ENCODE measurements at places on chromosomes 1 and 21.

DNA sequence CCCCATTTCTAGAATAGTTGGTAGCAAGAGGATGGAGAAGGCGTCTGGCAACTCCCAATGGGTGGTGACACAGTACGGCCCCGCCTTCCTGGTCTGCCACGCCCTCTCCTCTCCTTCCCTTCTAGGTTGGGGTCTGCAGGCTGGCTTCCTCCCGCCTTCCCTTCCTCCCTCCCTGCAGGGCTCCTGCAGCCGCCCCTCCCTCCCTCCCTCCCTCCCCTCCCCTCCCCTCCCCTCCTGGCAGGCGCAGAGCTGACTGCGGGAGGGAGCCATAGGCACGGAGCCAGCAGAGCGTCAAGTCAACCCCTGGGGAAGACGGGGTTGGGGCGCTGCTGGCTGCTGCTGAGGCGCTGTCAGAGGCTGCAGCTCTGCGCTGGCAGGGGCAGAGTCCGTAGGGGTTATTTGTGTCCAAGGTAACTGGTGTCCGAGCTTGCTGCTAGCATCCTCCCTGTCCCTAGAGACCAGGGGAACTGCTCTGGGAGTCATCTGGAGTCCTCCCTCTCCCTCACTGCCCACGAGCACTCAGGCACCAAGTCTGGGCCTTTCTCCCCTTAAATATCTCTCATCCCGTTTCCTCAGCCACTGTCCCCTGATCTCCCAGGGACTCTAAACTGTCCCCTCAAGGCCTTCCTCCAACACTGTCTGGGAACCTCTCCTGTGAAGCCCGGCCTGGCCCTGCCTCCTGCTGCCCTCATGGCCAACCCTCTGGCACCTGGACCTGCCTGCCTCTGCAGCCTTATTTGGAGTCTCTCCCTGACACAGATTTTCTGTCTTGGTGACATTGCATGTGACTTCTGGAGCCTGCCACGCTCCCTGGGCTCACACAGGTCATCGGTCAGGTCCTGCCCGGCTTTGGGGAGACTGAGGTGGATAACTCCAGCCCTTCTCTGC is 57.4 kb upstream of the ACOT11 start:
- no peak for DNase-seq

DNA sequence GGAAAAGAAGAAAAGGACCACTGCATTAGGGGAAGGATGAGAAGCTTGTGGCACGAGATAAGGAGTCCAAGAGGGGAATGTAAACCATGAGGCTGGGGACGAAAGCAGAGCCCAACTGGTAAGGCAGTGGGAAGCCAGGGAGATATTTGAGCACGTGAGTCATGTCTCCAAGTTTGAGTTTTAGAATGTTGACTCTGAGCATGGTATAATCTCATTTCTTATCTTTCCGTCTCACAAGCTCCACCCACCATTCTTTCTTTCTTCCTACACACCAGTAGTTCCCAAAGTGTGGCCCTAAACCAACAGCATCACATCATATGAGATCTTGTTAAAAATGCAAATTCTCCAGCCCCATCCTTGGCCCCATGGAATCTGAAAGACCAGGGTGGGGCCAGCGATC is 145.3 kb downstream of the PLPP3 start:
- no peak for DNase-seq

DNA sequence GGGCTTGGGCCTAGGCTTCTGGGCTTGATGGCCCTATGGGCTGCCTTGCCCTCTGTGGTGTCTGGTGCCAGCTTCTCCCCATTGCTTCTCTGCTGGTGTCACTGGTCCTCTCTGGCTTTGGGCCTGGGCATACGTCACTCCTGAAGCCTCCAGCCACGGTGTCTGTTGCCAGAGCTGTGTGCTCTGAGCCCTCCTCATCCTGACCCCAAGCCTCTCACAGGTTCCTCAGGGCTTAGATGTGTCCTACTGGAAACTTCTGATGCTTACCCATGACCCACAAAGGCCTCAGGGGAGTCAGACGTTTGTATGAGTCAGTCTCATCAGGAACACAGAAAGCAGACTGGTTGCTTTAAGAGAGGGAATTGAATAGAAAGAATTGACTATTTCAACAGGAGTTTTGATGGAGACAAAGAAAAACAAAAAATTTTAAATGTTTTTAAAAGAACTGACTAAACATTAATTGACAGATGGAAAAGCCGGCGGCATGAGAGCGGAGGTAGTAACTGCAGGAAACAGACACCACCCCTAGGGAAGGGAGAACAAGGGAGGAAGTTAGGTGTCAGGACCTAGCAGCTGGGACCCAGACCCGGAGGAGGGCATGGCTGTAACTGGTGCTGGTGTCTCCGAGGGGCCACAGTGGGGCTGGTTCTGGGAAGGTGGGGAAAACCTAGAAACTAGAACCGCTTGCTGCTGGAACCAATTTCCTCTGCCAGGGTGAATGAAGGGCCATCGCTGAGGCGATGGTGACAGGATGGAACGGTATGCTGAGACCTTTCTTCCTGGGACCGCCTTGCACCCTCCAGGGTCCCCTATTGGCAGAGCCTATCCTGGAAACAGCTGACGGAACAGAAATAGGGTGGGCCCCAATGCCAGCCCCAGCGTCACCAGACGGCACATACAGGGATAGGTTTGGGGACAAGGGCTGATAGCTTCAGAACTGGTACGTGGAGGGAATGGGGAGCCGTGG is 40.0 kb upstream of the CITED4 start:
- no peak for DNase-seq

GRCh38 chr1:21911205-21912001 is 25.7 kb downstream of the HSPG2 start:
- DNase-seq = no peak

DNA sequence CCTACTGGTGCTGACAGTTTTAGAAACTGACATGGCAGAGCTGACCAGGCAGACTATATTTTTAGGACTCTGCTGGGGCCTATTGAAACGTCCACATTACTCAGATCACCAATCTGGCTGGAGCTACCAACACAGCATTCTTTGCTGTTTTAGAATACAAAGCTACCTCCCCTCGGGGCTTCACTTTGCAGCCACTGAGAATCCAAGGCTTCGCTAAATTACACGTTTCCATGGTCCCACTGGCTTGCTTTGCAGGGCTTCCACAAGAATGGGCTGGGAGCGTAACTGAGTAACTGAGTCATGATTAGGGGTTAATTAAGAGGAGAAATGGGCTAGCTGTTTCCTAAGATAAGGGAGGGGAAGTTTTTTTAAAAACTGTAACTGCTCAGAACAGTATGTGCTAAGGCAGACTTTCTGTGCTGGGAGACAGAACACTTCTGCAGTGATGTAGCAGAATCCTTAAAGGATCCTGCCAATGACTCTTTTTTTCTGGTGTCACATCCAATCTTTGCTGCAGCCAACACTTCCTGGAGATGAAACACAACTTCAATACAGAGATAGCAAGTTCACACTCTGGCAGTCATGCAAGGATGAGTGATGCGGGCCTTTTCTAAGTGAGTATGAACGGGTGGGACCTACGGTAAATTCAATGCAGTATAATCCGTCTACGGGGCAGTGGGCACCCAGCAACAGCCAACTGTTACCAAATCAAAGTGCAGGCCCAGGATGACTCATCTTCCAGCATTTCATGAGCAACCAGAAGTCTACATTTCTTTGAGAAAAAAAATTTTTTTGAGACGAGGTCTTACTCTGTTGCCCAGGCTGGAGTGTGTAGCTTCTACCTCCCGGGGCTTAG is 21.5 kb downstream of the NDUFS5 start:
- no peak for DNase-seq

- no peak for DNase-seq
Measured at GRCh38 chr1:156584813-156585212, 5.3 kb downstream of the TTC24 start.

DNA sequence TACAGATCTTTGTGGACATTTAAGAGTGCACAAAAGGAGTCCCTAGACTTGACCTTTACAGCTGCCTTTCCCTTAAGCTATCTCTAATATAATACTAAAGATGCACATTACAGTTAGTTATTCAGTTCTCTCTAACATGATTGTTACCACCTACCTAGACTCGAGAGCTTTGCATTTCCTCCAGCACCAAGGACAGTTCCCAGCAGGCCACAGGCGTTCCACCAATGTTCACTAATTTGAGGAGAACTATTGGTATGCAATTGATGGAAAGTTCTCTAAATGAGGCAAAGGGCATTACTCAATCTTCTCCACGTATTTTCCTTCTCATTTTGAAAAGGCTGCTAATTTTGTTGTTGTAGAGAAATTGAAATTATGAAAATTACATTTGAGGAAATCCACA is 5.4 kb upstream of the NTNG1 start:
- no peak for DNase-seq

GRCh38 chr1:30758121-30758688 is 631 bp upstream of the LAPTM5 start:
- DNase-seq = no peak

GRCh38 chr21:27817074-27817473 is 850.2 kb upstream of the ADAMTS5 start:
- no peak for DNase-seq

- no peak for DNase-seq
Measured at GRCh38 chr1:232328486-232329102, 301.3 kb downstream of the SIPA1L2 start.

GRCh38 chr1:178323067-178323466 is 173.7 kb downstream of the CLEC20A start:
- no peak for DNase-seq

- no peak for DNase-seq
Measured at GRCh38 chr1:16162163-16162822, 6.4 kb upstream of the EPHA2 start.

- no peak for DNase-seq
Measured at GRCh38 chr1:116401646-116402176, 28.7 kb downstream of the ATP1A1 start.

DNA sequence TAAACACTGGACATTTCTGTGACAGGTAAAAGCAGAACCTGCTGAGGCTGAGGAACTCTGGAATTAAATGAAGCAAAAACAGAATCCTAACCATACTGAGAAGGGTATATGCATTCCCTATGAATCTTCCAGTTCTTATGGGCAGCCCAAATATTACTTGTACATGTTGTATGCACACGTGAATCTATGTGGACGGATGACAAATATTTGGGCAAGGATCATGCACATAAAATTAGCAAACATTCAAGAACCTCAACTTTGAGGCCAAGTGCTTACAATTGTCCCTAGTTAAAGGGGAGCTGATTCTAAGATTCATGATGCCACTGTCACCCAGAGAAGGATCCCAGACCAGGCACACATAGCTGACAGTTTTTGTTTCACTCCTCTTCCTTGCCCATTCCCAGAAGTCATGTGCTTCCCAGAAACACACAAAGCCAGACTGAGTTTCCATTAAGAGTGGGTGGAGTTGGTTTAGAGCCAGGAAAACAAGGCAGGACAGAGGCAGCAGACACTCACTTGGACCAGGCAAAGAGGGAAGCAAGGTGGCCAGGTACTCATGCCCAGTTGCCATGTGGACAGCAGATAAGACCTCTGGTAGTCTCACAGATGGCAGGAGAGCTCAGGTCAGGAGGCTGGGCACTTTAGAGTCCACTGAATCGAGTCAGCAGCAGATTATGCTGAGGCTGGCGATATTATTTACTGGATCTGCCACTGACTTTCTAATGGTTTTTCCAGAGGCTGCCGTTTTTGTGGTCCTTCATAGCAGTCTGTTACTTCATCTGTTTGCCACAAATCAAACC is 25.6 kb downstream of the AK2 start:
- DNase-seq = no peak

DNA sequence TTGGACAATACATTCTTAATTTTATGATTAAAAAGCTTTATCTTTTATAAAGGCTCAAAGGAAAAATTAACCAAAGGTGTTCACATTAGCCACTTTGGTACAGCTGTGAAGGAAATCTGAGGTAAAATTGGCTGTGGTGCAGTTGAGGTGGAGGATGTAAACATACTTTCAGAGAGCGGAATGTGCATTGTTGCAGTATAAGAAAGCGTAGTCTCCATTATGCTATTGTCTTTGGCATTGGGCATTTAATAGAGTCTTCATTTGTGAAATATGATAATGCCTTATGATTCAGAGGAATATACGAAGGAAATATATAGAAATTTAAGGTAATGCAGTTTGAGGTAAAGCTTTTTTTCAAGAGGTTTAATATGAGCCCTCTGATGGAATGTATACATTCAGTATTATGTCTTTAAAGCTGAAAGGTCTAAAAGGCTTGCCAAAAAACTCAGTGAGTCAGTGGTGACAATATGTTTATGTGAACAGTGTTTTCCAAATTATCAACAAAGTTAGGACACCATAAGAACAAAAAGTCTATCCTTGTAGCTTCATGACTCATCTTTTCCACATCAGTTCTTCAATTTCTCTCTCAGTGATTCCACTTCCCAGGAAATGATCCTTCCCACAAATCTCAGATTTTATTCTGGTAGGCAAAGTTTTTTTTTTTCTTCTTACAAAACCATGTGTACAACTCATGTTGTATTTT is 26.9 kb upstream of the DDR2 start:
- DNase-seq = no peak

- DNase-seq = no peak
Measured at GRCh38 chr1:34693081-34693480, 61.8 kb upstream of the GJB5 start.

DNA sequence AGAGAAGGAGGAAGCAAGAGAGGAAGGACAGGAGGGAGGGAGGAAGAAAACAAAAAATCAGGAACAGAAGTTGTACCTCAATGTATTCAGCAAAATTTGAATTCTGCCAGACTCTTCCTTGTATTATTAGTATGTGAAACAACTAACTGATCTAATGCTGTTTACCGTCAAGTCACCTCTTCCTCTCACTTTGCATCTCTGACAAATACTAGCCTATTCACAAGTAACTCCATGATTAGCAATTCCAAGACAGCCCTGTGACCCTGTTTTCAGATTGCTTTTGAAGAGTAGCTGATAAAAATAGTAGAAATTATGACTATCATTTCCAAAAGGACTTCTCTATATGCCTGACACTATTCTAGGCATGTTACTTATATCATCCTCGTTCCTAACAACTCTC is 445.4 kb downstream of the NEGR1 start:
- no peak for DNase-seq

DNA sequence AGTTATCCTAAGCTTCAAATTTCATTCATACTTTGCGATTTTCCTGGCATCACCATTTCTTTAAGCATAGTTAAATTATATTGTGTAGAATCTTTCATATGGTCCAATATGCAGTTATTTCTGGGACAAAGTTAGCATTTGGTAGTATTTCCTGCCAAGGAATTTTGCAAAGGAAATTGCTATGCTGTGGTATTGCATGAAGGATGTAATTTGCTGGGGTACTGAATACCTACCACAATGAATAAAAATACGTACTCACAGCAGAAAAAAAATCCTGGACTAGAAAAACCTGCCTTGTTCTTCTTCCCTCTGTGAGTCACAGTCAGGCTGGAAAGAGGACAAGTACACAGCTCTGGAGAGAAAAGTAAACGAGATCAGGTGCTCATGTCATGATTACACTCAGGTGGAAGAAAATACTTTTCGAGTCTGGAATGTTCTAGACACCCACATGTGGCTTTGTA is 241.2 kb downstream of the PTBP2 start:
- DNase-seq = no peak

- DNase-seq = no peak
Measured at GRCh38 chr1:209086486-209087192, 496.9 kb upstream of the CAMK1G start.

DNA sequence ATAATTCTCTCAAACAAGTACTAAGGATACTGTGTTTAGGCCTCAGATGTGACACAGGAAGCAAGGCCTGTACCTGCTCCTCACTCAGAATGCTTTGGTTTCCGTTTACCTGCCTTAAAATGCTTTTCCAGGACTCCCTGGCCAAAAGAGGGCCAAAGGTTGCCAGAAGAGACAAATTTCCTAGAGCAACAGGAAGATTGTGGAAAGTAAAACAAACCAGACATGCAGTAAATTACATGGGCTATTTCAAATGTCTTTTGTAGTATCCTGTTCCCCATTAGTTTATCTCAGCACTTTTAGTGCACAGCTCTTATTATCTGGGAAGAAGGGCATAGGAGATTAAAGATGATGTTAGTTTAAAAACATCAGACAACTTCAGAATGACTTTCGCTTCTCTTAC is 280.0 kb downstream of the NFIA start:
- DNase-seq = no peak
